ENCODE measurements at places on chromosomes 16 and 17. TPM values are rescaled to one million over a fixed set of nuclear protein-coding genes. Genes with fewer than 3 reads are reported as not detected.
A peak's percentile ranks its signal among the peaks of the same experiment; 100 is the strongest.

Gene HOXB9
- total RNA-seq: not detected

Gene PPP1R27
- 0.81 TPM for total RNA-seq

Gene TRAF7
- 74.8 TPM for total RNA-seq

DNA sequence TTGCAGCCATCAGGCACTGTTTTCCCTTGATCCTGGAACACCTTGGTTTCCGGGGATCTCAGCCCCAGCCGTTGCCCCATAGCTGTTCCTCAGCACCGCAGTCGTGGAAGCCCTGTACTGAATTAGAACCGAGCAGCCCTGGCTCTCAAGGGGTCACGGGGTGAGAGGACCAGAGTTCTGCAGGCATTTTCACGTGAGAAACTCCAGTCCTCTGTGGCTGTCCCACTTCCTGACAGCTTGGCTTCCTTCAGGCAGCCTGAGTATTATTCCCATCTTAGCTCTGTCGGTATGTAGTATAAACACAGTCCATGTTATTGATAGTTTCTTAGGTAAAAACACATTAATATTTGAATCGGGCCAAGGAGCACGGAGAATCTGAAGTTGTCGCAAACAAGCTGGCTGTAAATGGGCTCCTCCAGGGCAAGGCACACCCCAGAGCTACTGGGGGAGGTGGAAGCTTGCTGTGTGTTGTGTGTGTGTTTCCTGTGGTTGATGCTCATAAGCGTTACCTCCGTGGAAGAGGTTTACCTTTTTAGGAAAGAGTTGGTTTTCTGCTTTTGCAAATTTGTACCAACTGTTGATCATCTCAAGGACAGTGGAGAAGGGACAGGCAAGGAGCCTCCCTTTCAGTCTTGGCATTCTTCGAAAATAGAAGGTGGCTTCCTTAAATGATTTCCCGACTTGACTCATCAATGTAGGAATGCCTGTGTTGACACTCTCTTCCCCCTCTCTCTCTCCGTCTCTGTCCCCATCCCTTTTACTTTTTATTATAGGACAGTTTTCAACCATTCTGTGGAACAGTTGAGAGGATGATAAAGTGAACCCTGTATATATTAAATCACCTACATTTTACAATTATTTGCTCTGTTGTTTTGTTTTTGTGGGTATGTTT lies 208.9 kb upstream of the CHMP6 start:
- H3K36me3 ChIP-seq: no peaks in the 10 kb centered on the region
- no peak overlapping the region for H3K27ac ChIP-seq
- DNase-seq: no peak
- no peak overlapping the region for H3K4me3 ChIP-seq
- H3K27me3 ChIP-seq: peaks cover 7% of the 10 kb centered on the region

- H3K4me1 ChIP-seq: no peaks in the 10 kb centered on the region
- peaks cover 2% of the 10 kb centered on the region for H3K36me3 ChIP-seq
- no peak overlapping the region for H3K4me3 ChIP-seq
- no peak for DNase-seq
Measured at GRCh38 chr16:57257455-57258070, 12.5 kb downstream of the ARL2BP start.

DNA sequence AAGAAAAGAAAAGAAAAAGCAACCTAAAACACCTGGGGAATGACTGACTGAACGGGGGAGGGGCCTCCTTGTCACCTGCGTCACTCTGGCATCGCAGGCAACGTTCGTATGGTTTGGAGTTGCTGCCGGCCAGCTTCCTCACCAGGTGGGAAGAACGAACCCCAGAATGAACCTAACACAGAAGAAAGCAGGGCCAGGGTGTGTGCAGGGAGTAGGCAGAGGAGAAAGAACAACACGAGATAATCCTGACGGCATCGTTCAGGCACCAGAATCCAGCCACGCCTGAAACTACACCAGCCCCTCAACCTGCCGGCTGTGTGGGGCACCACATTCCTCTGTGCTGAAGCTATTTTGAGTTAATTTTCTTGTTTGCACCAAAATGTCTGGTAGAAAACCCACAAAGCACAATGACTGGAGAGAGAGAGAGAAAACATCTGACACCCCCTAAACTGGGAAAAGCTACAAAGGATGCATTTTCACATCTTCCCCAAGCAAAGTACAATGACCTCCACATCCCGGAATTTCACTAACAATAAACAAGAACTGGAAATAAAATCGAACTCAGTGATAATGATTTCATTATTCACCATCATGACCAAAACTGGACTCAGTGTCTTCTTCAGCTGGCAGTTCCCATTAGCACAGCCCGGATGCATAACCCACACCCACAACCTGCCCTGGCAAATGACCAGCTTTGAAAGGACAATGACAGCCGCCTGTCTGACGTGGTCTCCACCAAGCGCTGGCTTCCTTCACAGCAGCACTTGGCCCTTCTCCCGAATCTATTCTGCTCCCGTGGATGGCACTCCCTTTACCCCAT lies 23.6 kb downstream of the RAB40B start:
- DNase-seq: no peak
- peak overlapping the region; percentile 25 for H3K27ac ChIP-seq
- H3K4me1 ChIP-seq: peaks cover 4% of the 10 kb centered on the region
- H3K27me3 ChIP-seq: peaks cover 6% of the 10 kb centered on the region
- no peaks in the 10 kb centered on the region for H3K36me3 ChIP-seq

- H3K4me3 ChIP-seq: no peak overlapping the region
- H3K36me3 ChIP-seq: peaks cover under 1% of the 10 kb centered on the region
- H3K27me3 ChIP-seq: peaks cover 3% of the 10 kb centered on the region
- no peaks in the 10 kb centered on the region for H3K4me1 ChIP-seq
Measured at GRCh38 chr16:21244518-21245215, 11.2 kb downstream of the ANKS4B start.

DNA sequence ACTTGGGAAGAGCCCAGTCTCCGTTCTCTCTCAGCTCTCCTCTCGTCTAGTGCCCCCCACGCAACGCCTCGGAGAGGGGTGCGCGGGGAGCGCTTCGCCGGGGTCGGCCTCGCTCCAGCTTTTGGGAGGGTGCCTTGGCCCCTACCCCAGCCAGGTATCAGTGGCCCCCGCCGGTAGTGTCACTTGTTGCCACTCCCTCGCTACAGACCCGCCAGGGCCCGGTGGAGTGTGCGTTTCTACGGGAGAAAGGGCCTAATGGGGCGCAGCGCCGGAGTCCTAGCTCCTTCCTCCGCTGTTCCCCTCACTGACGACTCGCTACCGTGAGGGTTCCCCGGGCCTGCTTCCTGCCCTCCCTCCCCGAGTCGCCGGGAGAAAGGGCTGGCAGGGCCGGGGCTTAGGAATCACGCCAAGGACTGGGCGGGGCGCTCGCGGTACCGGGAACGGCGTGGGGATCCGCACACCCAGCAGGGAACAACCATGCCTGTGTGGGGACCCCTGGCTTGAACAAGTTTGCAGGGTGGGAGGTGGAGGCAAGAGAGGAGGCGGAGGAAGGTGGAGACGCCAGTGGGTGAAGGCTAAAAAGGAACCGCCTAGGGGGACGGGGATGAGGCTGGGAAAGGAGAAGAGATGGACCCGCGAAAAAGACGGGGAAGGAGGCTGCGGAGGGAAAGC lies 997 bp upstream of the CDH11 start:
- no peaks in the 10 kb centered on the region for H3K36me3 ChIP-seq
- H3K27ac ChIP-seq: no peak overlapping the region
- peak overlapping the region; percentile 91 for H3K4me3 ChIP-seq
- DNase-seq: peak; percentile 42

DNA sequence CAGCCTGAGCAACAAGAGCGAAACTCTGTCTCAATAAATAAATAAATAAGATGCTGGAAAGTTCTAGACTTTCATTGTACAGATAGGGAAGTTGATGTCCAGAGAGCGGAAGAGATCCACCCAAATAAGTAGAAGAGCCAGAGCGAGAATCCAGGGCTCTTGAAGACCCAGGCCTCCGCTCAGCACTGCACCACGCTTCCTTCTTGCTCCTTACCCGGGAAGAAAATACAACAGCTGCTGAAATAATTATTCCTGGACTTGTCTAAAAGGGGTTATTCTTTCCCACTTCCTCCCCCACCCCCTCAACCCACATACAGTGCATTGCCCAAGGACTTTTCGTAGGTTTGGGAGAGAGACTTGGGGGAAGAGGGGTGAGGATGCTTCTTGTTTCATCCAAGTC lies 26.7 kb downstream of the CDK5RAP3 start:
- no peaks in the 10 kb centered on the region for H3K27me3 ChIP-seq
- H3K36me3 ChIP-seq: no peaks in the 10 kb centered on the region
- no peak overlapping the region for H3K27ac ChIP-seq
- peaks cover 45% of the 10 kb centered on the region for H3K4me1 ChIP-seq

DNA sequence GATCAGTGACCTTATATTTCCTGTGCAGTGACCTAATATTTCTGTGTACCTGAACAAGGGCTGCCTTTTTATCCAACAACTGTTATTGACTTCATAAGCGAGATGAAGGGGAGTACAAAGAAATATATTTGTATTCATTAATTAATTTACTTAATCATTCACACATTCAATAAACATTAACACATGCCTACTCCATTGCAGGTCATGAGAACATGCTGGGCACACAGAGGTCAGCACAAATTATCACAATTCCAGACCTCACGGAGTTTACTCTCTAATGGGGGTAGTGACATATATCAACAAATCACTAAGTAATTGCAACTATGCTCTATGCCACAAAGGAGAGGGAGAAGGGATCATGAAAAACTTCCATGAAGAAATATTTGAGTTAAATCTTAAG lies 614.6 kb downstream of the TOX3 start:
- no peak overlapping the region for H3K4me3 ChIP-seq
- H3K4me1 ChIP-seq: peaks cover 3% of the 10 kb centered on the region
- DNase-seq: no peak
- peaks cover 4% of the 10 kb centered on the region for H3K36me3 ChIP-seq

DNA sequence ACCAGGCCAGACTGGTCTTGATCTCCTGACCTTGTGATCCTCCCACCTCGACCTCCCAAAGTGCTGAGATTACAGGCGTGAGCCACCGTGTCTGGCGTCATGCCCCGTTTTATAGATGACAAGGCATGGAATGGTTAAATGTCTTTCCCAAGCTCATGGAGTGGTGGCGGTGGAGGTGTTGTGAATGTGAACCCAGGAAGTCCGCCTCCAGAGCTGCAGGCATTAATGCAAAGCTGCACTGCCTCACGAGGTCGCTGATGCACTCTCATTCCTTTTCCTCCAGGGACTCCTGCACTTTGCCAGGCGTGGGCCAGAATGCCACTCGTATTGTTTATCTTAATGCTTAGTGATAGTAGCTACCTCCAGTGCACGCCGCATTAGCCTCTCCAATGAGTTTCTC lies 149.6 kb downstream of the WWOX start:
- H3K27ac ChIP-seq: no peak overlapping the region
- H3K4me3 ChIP-seq: no peak overlapping the region
- no peaks in the 10 kb centered on the region for H3K27me3 ChIP-seq
- H3K36me3 ChIP-seq: no peaks in the 10 kb centered on the region
